ENCODE measurements at places on chromosomes 13 and 19.

DNA sequence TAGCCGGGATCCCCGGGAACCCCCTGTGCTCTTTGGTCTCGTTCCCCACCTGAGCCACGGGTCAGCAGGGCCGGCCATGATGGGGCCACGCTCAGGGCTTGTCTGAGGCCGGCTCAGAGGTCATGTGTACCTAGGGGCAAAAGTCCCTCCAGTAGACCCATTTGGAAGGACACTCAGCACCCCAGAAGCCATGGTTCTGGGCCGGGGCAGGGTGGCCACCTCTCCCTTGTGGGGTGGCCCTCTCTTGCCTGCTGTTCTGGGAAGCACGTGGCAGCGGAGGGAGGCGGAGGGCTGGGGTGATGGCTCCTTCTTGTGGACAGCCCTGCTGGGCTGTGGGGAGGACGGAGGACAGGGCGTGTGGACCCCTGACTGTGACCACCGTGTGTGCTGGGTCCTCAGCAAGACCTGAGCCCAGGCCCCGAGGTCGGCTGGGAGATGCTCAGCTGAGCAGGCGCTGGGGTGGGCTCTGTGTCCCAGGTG is 6.4 kb upstream of the PEAK3 start:
- no peak for DNase-seq

- DNase-seq: no peak
Observed at GRCh38 chr19:54418930-54419800, 3.9 kb downstream of the TTYH1 start.

DNA sequence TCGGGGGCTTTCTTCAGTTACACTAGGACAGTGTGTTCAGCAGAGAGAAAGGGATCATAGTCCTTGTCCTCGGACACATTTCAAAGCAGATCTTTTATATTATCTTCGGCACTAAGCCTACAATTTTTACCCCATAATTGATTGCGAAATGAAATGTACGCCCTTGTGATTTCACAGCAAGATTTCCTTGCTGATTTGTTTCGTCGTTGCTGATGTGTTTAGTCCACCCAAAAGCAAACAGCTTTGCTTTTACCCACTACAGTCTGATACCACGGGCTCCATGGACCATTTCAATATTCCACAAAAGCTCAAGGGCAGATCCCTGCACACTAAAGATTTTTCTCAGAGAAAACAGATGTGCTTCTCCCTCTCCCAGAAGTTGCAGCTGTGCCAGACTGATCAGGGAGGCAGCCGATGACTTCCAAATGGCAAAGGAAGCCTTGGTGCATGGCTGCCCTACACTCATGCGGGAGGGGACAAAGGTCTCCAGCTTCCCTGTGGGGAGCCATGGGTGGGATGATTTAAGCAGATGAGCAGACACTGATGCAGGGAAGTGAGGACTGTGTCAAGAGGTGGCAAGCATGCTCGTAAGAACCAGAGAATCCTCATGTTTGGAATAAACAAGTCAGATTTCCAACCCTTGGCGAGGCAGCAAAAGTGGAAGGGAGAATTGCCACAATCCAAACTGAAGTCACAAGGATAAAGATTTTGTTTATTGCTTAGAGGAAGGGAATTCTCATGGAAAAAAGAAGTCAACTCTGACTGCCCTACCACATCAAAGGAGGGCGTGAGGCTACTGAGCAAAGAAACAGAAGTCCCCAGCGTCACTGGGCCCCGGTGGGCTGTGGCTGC is 81.1 kb downstream of the STK24 start:
- no peak for DNase-seq

GRCh38 chr13:100789968-100790367 is 115.4 kb upstream of the TMTC4 start:
- DNase-seq: no peak

DNA sequence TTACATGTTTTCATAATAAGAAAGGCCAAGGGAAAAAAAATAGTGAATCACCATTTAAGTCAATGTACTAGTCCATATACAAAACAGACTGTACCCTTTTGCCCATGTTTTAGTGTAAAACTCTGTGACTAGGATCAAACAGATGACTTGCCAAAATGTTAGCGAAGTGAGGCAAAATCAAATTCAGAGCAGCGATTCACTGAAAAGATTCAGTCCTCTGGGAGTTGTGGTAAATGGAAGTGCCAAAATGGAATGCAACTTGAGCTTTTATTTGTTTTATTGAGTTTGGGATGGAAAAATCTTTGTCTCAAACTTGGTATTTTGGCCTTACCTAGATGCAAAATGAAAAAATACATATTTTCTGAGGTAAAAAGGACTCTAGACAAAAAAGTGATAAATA is 9.1 kb downstream of the CDADC1 start:
- no peak for DNase-seq

GRCh38 chr19:4493929-4494690 is 22.0 kb downstream of the HDGFL2 start:
- DNase-seq: no peak

DNA sequence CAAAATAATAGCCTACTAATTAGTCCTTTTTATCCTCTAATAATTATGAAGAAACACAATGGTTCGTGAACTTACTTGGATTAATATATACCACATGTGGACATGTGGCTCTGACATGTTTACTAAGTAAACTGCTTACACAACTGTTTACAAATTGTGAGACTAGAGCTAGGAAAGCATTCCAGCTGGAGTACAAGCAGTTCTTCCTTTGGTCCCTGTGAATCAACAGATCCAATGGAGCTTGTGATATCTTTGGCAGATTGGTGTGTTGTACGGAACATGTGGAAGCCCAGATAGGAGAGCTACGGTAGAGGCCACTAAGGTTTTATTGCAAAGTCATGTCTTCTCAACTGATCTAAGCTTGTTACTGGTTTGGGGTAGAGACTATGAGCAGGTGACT is 145.5 kb upstream of the SPRY2 start:
- no peak for DNase-seq

GRCh38 chr19:30590596-30591229 is 218.5 kb downstream of the ZNF536 start:
- no peak for DNase-seq

DNA sequence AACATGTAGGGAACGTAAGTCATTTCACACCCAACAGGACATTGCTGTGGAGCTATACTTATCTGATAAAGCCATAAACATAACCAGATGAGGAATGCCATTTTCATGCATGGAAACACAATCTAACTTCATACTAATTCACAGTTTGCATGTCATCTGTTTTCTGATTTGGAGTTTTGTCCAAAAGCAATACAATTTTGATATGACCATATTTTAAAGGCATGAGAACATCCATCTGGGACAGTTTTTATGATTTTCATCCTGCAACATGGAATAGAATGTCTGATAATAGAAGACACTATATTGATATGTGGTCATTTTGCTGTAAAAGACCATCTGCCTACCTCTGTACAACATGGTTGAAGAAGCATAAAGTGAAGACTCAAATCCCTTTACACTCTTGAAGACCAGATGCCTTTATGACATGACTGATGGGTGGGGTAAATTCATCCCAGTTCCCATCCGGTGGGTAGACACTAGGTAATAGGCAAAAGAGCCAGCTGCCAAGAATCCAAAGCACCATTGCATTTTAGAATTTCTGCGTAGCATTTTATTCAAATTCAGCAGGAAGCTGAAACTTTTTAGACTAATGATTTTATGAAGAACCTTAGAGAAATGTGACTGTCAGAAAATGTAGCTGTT is 309.8 kb downstream of the LMO7 start:
- no peak for DNase-seq

GRCh38 chr19:47331931-47332547 is at the start of gene C5AR2:
Gene C5AR2 (plus strand): TSS chr19:47332175. CDS start chr19:47340800, 8,625 bp downstream.
- DNase-seq: no peak

- DNase-seq: no peak
Observed at GRCh38 chr19:38839816-38840582, 8.4 kb upstream of the ECH1 start.

DNA sequence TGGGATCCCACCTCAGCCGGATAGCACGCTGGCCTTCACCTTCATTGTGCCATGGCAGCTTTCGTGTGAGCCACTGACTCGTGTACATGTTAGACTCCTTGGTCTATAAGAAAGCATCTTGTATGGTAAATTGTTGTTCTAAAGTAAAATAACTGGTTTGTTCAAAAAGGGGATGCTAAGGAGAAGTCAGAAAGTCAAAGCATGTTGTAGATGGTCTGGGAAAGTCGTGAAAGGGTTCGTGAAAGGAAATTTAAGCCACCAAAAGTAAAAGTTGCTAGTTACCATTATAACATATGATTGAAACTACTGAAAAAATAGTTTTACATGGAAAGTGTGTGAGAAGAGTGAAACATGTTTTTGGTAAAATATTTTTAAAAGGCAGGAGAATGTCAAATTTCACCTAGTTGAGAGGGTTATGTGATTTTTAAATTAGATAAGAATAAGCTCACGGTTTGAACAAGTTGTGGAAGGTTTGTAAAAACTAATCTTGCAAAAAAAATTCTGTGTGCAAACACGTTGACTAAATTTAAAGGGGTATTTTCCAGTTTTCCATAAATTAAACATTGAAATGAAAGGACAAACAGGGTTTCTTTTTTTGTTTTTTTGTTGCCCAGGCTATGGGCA is 23.4 kb downstream of the DPRX start:
- DNase-seq: no peak

DNA sequence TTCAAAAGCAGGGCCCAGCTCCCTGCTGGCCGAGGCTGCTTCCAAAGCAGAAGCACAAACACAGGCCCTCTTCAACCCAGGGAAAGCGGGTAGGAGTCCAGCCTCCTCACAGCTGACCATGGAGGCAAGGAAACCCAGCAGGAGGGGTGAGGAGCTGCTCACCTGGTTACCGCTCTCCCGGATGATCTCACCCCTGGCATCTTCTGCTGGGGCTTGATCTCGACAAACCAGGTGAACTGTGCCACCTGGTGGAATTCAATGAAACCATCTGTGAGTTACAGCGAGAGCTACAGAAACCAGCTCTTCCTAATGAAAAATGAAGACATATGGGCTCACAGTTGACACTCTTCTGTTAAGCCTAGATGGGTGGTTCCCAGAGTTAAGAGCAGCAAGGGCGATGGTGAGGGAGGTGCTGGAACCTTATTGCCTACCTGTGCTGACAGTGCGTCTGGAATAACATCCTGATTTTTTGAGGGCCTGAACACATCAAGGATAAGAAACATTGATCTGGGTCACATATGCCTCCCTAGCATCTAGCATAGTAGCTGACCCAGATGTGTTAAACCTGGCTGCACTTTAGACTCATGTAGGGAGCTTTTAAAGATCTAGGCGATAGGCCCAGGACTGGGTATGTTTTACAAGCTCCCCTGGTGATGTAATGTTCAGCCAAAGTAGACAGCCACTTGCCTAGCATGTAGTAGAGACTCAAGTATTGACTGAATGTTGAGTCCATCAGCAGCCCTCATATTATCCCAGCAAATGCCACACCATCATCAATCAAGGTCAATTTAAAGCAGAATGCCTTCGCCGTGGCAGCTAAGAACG is 6.1 kb downstream of the DHRS12 start:
- DNase-seq: no peak

DNA sequence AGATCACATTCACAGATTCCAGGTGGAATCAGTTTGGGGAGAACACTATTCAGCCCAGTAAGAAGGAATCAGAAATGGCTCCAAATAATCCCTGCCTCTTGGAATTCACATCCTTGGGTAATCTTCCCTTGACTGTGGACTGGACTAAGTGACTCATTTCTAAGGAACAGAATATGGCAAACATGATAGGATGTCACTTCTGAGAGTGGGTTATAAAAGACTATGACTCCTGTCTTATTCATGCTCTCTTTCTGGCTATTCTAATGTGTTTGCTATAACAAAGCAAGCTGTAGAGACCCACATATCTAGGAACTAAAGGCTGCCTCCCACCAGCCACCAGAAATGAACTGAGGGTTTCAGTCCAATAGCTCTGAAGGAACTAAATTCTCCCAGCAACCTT is 37.8 kb downstream of the MBD3L2B start:
- no peak for DNase-seq

- no peak for DNase-seq
Observed at GRCh38 chr13:39273953-39274738, 235.9 kb downstream of the NHLRC3 start.

DNA sequence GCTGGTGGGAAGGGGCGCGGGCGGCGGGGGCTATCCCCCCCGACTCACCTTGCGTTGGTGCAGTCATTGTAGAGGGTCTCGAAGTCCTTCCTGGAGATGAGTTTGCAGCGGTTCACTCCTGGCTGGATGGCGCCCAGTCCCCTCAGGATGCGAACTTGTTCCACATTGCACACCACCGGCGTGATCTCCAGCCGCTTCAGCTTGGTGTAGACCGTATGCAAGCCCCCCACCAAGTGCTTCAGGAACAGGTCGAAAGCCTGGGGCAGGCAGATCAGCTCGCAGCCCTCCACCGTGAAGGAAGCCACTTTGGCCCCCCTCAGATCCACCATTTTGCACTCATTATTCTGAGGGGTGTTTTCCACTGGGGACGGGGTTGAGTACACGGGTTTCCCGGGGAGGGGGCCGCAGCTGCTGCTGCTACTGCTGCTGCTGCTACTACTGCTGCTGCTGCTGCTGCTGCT is 1.1 kb downstream of the DACH1 start:
- no peak for DNase-seq

DNA sequence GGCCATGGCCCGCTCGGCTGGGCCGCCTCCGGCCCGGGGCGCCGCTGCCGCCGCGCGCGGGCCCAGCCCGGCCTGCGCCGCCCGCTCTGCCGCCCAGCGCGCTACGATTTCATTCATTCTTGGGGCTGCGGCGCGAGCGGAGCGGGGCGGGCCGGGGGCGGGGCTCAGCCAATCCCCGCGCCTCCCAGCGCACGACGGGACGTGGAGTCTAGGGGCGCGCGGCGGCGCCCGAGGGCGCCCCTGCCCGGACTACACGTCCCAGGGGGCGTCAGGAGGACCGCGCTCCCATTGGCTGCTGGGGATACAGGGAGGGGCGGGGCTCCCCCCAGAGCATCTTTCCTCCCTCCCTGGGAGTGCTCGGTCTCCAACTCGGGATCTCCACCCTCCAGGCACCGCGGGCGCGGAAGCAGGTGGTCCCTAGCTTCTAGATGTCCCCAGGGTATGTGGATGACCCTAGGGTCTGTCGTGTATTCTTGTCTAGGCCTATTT is 5.6 kb upstream of the DPF1 start:
- DNase-seq: no peak

- no peak for DNase-seq
Observed at GRCh38 chr13:47680748-47681147, 320.3 kb downstream of the SUCLA2 start.

GRCh38 chr13:109720758-109721184 is 65.6 kb downstream of the IRS2 start:
- DNase-seq: no peak

GRCh38 chr19:43644181-43644580 is 4.5 kb upstream of the CADM4 start:
- no peak for DNase-seq

- no peak for DNase-seq
Observed at GRCh38 chr19:29639086-29639485, 26.2 kb upstream of the PLEKHF1 start.

DNA sequence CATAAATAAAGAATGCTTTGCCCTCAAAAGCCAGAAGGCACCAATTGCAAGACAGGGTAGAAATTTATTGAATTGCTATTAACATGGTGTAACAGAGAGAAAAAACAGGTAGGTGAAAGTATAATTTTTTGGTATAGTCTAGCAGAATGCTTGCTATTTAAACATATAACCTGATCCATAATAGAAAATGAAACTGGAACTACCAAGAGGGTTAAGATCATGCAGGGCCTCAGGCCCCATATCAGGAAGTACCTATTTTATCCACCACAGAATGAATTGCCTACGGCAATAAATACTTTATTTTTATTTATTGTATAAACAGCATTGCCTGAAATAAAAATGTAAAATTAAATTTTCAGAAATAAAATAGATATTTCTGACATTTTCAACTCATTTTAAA is 159.5 kb downstream of the PRR20E start:
- DNase-seq: no peak

- no peak for DNase-seq
Observed at GRCh38 chr19:58042495-58043340, 8.9 kb downstream of the ZSCAN1 start.

- no peak for DNase-seq
Observed at GRCh38 chr13:67042556-67042955, 187.6 kb downstream of the PCDH9 start.
